ENCODE measurements at places on chromosomes 2 and 18.

DNA sequence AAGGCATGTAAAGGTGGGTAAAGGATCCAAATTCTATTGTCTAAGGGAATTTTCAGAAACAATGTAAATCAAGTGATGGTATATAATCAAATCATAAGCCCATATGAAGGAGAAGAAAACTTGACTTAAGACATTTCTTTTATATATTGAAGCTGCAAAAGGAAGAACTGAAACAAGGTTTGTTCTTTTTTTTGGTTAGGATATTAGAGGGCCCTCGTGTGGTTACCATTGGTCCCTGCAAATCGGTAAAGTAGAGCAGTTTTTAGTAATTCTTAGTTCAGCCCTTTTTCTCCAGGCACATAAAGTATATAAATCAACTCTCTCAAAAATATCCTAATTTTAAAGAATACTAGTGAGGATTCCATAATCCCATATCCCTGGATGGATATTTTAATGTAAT lies 105.6 kb upstream of the STK17B start:
- peak; percentile 3 for DNase-seq

- DNase-seq = no peak
Observed at GRCh38 chr2:150624001-150624401, 136.5 kb upstream of the RND3 start.

GRCh38 chr2:100404411-100404810 lies 13.1 kb downstream of the CHST10 start:
- no peak for DNase-seq

- DNase-seq = peak; percentile 8
Observed at GRCh38 chr2:71277536-71278103, 50.7 kb upstream of the PAIP2B start.

- DNase-seq = no peak
Observed at GRCh38 chr2:220432645-220433044, 805.2 kb downstream of the SLC4A3 start.

DNA sequence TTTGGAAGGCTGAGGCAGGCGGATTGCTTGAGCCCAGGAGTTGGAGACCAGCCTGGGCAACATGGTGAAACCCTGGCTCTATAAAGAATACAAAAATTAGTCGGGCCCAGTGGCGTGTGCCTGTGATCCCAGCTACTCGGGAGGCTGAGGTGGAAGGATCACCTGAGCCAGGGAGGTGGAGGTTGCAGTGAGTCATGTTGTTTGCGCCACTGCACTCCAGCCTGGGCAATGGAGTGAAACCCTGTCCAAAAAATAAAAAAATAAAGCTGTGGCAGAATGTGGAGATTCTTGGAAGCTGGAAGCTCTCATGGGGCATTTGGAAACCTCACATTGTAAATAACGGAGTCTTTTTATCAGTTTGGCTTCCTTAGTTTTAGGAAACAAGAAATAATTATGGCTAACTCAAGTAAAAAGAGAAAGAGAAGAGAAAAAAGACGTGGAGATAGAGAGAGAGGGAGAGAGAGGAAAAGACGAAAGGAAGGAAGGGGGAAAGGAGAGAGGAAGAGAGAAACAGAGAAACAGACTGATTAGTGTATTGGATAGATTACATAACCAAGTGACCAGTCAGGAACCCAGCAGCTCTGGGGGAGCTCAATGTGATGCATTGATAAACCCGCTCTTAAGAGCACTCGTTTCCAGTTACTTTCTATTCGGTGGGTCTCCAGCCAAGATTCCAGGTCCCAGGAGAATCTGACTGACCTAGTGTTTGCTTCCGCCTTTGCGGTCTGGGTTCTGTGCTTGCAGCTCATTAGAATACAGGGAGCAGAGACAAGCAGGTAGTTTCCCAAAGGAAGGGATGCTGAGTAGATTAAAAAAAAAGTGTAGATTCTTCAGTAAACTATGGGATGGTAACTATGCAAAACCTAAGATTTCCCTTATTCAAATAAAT lies 1.1 kb upstream of the SPAST start:
- DNase-seq = no peak

GRCh38 chr2:67446491-67446911 lies 49.4 kb downstream of the ETAA1 start:
- no peak for DNase-seq

DNA sequence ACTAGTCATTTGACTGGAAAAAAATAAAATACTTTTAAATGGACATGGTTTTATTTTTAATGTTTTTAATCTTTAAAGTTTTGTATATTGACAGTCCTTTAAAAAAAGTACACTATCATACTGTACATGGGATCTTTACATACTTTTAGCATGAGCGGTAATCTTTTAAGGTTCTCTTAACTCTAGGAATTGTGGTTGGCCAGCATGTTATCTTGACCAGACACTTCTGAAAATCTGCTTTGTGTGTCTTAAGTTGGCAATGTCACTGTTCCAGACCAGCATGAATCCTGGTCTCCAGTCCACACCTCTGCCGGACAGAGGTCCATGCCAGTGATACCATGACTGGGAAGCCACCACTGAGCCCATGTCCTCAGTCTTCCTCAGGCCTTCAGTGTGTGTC lies 17.7 kb downstream of the ITGB1BP1 start:
- DNase-seq = no peak

DNA sequence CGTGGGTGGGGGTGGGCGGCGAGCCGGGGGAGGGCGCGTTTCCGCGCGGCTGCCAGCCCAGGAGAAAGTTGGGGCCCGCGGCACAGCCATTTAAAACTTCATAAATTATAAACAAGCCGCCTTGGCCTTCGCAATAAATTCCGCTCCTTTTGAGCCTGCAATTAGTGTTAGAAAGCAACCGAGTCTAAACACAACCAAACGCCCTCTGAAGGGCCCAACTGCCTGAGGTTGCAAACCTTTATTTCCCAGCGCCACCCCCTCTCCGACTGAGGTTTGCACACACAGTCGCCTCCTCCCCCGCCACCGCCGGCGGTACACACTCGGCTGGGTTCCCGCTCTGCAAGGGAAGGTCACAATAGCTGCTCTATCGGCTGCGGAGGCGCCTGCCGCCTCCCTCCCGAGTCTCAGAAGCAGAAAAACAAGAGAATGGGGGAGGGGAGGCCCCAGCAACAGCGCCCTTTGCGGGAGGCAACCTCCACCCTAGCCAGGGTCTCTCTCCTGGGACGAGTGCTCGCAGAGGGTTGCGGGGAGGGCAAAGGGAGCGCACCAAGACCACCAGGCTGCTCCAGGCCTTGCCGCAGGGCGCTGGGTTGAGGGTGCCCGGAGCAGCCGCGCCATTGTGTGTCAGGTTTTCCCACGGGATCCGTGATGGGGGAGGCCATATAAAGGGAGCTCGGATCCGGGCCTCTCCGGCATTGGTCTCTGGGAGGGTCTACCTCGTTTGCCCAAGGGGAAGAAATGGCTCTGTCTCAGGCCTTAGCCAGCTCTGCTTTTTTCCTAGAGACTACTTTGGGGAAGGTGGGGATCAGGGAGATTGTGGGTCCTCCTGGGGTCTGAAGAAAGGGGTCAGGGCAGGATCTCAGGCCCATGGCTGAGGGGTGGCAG lies 13.4 kb upstream of the HOXD1 start:
- DNase-seq = no peak

DNA sequence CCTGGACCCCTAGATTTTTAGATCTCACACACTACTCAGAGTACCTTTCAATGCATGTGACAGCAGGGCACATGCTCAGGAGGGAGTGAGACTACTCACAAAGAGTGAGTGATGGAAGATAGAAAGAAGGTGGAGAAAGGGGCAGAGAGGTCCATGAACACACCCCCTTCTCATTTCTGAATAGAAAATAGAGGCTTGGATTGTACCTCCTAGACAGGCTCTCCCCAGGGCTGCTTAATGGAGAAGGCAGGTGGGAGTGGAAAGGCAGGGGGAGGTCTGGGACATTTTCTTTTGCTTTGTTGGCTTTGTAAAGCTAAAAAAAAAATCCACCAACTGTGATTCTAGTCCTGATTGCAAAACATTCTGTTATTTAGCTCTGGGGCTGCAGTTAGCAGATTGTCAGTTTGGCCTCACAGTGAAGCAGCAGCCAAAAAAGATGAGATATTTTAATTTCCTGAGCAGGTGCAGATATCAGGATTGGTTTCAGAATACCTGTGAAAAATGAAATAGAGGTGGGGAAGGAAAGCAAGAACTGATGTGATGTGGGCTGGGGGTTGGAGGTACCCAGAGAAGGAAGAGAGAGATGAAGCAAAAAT lies 119.3 kb upstream of the GYPC start:
- DNase-seq = no peak

DNA sequence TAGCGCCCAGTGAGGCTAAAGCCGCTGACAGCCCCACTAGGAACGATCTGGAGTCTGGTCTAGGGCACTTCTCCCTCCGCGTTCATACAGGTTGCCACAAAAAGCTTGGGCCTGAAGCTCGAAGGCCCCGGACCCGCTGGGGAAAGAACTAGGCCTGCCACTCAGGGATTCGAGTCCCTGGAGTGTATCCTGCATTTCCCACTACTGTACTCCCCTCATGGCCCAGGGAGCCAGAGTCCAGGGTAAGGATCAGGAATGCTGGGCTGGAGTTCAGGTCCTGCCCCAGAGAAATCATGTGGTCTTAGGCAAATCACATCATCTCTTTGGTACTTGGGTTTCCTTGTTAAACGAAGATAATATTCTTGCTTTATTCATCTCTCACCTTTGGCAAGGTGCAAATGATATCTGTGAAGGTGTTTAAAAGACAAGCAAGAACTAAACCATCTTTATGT lies 1.4 kb upstream of the ZFP36L2 start:
- DNase-seq = no peak

DNA sequence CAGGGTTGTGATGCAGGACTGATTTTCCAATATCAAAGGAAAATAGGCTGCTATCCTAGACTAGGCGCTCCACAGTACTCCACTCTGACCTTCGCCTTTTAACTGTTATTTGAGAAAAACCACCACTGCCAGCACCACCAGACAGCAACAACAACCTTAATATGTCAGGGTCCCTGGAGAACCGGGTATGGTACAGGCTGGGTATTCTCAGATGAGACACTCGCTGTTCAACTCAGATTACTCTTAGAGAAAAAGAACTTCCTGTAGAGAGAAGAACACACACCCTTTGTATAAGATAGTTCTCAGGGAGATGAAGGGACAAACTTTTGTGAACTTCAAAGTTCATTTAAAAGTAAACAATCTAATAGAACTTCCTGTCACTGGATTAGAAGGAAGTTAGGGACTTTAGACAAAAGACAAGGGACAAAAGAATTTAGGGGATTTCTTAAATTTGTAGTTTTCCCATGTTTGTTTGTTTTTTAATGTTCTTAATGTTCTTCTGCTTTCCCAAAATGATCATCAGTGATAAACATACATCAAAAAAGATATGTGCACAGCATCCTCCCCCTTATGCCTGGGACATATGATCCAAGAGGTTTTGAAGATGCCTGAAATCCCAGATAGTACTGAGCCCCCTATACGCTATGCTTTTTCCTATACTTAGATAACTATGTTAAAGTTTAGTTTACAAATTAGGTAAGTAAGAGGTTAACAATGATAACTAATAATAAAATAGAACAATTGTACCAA lies 41.3 kb upstream of the PPP1R1C start:
- no peak for DNase-seq
